Stimulated activated CD4-positive, alpha-beta T cell treated with anti-CD3 and anti-CD28 coated beads, Interleukin-1b, Interleukin-23, amount 100 ng/mL, for 4 hours (primary cell): ENCODE measurements at places on chromosomes 3 and 15.

- DNase-seq, result no peak
Observed at GRCh38 chr3:64265646-64266045, 40.4 kb upstream of the PRICKLE2 start.

- DNase-seq, result no peak
Observed at GRCh38 chr3:168863561-168863960, 767.8 kb upstream of the GOLIM4 start.

DNA sequence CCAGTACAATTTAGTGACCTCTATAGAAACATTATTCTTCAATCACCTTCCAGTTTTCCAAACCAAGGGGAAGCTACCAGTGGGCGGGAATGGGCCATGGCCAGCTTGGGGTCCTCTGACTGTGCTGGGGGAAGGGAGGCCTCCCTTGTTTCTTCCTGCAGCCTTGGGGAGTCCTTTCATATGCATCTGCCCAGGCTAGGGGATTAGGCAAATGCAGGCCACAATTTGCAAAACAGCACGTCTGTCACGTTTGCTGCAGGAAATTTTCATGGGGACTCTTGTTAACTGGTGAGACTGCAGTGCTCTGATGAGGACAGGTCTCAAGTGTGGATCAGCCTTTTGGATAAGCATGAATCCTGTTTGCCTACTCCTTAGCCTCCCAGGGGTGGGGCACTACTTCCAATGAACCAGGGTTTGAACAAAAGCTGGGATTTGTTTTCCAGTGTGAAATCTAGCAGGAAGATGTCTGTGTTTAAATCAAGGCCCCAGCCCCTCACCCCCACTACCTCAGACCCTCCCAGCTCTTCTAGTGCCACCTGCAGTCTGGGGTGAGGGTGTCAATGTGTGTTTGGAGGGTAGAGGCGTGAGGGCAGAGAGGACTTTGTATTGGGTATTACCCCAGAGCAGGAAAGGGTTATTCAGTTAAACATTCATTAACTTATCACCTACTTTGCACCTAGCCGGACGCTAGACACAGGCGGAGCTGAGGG, 219.9 kb downstream of the OPA1 start:
- no peak for DNase-seq

DNA sequence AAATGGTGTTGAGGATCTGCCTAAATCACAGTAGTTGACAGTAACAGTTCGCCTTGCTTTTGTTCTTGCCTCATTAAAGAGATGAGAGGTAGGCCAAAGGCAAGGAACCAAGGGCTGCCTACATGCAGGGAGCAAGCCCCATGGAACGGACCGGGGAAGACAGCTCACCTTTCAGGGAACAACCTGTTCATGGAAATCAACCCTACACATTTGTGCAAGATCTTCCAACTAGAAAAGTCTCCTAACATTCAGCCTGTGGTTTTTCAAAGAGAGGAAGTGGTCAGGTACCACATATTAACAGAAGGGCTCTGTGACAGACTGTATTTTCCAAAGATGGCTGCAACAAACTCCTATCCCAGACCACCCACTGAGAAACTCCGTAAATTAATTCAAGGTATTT, 1031.8 kb upstream of the NR2F2 start:
- no peak for DNase-seq
